ENCODE measurements at places on chromosomes 5 and 9.
A peak's percentile ranks its signal among the peaks of the same experiment; 100 is the strongest.

DNA sequence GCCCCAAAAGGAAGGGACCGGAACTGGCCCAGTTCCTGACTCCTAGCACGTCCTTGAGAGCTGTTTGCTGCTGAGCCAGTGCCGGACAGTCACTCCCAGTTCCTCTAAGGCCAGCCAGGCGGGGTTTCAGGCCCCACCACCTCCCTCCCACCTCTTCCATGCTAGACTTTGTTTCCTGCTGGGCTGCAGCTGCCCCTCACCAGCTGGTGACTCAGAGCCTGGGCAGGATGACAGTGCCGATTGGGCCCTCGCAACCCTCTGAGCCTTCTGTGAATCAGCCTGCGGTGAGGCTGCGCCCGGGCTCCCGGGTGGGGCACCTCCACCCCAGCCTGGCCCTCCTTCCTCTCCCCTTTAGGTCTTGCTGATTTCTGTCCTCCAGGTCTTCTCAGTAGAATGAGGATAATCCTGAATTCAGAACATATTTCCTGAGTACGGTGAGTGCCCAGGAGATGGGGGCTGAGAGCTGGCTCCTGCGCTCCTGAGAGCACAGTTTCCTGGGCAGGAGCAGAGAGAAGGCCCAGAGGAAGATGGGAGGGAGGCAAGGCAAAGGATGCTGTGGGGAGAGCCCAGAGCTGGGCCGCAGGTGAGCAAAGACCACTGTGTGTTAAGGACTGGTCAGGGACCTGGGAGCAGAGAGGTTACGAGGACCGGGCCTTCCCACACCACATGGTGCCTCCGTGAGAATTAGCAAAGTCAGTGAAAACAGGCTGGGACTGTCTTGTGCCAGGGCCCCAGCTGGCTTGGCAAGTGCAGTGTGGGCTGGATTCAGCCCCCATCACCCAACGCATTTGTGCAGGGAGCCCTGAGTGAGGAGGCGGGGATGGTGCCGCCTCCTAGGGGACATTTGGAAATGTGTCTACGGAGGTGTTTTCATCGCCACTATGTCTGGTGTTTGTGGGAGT lies 32.9 kb upstream of the STXBP1 start:
- peak; percentile 94 for ATAC-seq

GRCh38 chr5:180343110-180343830 lies 9.9 kb downstream of the GFPT2 start:
- ATAC-seq, result no peak

DNA sequence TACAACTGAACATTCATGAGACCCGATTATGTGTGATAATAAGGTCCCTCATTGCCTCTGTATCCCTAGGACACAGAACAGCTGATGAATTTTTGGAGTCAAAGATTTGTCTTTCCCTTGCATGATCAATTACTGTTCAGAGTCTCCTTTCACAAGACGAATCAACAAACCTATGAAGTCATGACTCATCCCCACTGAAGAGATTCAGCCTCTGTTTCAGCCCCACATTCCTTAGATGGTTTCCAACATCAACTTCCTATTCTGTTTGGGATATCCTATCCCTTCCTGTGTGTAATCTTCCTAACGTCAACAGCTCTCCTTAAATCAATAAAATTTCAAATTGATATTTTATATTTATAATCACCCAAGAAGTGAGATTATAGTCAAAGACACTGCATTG lies 199.0 kb downstream of the DNAH5 start:
- ATAC-seq, result no peak

DNA sequence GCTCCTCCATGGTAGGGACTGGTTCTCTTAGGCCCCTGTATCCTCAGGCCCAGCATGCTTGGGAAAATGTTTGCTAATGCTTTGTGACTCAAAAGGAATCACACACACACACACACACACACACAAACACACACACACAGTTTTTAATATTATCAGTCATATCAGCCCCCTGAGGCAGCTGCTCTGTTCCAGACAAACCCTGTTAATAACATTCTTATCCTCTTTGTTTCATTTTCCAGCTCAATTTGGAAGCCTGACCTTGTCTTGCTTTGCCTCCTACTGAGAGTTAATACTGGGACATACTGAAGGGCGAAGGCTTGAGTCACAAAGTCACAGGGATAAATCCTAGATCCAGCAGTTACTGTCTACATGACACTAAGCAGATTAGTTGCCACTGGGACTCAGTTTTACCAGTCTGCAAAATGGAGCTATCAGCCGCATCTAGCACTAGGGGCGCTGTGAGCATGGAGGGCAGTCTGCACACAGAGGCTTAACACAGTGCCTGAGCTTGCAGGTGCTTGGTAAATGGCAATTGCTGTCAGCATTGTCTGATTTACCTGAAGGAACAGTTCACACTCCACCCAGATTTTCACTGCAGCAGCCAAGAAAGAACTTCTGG lies 37.1 kb upstream of the KCNMB1 start:
- ATAC-seq, result no peak

DNA sequence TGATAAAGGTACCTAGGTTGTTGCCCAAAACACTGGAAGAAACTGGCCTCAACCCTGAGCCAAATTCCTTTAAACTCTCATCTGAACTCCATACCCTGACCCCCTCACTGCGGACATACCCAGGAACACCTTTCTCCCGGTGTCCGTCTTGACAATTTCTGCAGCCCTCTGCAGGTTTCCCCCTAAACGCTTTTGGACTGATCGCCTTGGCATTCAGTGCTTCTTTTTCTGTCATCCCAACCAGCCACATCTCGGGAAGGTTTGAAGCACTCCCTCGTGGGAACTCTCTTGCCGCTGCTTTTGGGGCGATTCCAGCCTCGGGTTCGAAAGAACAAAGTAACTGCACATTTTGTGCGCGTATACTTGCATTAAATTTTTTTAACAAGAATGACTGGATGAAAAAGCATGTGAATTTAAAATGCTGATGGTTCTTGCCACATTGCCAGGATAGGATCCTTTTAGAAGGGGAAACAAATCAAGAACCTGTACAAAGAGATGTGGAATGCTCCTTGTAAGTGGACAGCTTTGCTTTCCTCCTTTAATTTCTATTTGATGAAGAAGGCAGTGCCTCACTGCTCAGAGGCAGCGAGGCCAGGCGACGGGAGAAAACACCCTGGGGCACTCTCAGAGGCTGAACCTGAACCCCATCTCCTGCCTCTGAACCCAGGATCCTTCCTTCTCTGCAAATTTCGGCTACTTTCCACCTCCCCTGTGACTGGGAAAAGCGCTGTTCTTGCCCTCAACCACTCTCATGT lies 615 bp downstream of the PSMD5 start:
- ATAC-seq, result peak; percentile 30

DNA sequence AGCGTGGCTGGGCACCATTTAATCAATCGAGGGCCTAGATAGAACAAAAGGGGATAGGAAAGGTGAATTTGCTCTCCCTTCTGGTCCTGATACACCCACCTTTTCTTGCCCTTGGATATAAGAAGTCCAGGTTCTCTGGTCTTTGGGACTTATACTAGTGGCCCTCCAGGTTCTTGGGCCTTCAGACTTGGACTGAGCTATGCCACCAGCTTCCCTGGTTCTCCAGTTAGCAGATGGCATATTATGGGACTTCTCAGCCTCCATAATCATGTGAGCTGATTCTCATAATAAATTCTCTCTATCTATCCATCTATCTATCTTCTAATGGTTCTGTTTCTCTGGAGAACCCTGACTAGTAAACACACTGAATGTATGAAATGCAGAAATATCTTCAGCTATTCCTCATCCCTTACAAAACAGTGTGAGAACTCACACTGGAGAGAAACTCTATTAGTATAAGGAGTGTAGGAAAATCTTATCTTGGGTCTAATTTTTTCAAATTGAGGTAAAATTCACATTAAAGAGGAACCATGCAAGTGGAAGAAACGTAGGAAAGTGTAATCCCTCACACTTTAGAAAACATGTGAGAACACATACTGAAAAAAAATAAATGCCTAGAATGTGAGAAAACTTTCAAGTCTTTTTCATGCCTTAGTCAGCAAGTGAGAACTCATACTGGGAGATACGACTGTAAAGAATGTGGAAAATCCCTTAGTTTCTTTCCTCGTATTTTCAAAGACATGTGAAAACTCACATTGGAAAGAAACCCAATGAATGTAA lies 15.5 kb downstream of the PCDHB15 start:
- no peak for ATAC-seq

DNA sequence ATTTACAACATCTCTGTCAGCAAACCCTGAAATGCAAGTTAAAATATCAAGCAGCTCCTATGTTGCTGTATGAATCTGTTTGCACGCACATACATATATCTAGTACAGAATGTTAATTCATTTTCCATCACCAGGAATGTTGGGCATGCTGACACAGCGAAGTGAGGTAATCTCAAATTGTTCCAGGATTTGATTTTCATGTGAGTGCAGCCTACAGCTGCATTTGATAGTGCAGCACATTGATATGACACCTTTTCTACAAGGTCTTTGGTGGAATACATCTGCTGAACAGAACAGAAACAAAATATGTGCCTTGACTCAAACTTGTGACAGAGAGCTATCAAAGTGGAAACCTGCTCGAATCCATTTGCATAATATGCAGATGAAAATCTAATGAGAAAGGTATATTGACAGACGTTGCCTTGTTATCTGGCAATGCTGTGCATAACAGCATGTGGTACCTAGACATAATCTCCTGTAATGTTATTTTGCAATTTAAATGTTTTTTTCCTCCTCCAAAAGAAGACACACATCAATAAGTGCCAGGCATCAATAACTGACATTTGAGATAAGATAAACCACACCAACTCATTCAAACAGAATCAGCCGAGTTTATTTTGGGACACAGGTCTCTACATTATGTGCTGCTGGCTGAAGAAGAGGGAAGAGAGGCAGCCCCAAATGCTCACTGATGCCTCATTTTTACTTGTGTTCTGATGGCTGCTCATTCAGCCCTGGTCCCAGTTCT lies 512.2 kb downstream of the ZNF608 start:
- ATAC-seq, result no peak

- no peak for ATAC-seq
Measured at GRCh38 chr9:35168963-35169362, 7.2 kb downstream of the UNC13B start.

GRCh38 chr9:114834386-114834785 lies 28.5 kb upstream of the TNFSF15 start:
- no peak for ATAC-seq

- ATAC-seq, result no peak
Measured at GRCh38 chr9:131296906-131297500, 7.5 kb downstream of the PLPP7 start.

DNA sequence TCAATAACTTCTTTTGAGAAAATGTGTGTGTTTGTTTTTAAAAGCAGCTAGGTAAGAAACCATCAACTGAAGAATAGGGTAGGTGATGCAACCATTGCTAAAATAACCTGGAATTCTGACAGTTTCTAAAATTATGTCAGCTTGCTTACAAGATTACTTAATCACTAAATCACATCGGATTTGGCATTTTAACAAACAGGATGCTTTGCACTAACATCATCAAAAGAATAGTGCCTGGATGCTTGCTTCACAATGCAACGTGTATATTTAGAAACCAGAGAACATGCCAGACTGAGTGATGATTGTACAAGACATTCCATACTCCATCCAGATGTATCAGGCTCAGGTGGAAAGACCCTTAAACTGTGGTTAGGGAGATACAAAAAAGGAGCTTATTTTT lies 43.9 kb downstream of the PAM start:
- ATAC-seq, result no peak

DNA sequence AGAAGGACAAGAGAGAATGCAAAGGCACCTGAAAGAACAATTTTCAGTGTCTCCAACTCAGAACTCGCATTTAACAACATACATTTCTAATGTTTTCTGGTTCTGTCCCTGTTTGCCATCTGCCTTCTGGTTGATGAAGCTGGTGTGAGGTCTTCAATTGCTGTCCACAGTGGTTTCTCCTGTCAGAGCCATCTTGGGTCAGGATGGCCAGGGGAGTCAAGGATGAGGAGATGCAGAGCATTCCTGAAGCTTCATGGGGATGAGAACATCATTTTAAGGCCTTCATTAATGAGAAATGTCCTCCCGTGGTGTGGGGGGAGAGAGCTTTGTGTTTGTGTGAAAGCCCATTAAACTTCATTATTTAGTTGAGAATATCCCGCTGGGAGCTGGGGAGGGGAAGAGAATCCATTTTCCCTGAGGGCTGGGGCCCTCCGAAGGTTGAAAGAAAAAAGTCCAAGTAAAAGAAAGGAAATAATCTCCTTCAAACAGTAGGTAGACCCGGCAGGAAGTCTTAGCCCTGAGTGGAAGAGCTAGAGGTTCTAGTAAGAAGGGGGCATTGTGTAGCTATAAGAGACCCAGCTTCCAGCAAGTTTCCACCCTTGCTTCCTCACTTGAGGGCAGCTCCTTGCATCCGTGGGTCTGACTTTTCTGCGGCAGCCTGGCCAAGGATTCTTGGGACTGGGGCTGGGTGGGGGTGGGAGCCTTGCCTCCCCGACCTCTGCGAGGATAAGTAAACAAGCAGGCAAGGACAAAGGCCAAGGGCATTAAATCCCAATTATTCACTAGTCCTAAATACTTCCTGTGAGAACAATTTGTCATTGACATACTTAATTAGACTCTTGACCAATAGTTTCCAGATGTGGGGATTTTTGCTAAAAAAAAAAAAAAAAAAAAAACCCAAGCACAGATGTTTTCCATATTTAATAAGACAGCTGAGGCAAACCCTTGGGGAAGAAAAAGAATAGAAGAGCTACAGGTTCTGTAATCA lies 119.2 kb downstream of the MSX2 start:
- ATAC-seq, result no peak

DNA sequence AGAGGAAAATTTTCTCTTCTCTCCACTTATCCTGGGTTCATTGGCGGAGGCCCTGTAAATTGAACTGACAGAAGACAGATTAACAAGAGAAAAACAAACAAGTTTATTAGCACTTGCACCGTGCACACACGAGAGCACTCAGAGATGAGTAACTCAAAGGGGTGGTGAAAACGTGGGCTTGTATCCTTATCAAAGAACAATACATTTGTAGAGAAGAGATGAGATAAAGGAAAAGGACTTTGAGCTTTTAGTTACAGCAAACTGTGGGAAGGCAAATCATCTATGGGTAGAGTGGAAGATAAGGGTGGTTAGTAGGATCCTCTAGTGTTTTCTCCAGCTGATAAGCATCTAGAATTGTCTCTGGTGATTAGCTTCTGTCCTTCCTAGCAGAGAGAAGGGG lies 44.4 kb upstream of the ROR2 start:
- no peak for ATAC-seq

- ATAC-seq, result no peak
Measured at GRCh38 chr5:119360905-119361593, 5.2 kb downstream of the TNFAIP8 start.

DNA sequence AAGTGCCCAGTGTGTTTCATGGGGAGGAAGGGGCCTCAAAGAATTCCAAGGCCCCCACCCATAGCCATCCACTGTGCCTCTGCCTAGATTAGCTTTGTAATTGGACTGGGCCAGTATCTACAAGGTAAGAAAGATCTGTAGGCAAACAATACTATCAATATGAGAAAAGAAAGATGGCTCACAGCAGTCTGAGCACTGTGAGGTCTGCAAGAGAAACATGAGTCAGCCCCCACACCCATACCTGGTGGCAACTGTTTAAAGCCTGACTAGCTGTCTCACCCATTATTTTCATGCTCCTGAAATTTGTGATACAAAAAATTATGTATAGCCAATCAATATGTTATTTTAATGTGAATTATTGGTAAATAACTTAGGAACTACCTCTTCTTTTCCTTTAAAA lies 10.0 kb upstream of the ZNF483 start:
- ATAC-seq, result no peak

GRCh38 chr5:96627792-96628398 lies 34.3 kb upstream of the CAST start:
- ATAC-seq, result no peak

All from SK-N-SH treated with all-trans-retinoic acid at 6 μM for 48 hours (cell line).